Activated T-helper 1 cell treated with anti-CD3 and anti-CD28 coated beads, Interleukin-12 subunit alpha, Interleukin-12 subunit beta, Interleukin-2, Interleukin-4 antibody, amounts not matched to agents 30 ng/mL and 10 ng/mL and 1 ng/mL, durations not matched to agents 14 hours and 24 hours and 36 hours (primary cell): ENCODE measurements at places on chromosomes 16 and 17.

GRCh38 chr16:610513-611381 is 20.0 kb upstream of the WFIKKN1 start:
- no peak for DNase-seq

DNA sequence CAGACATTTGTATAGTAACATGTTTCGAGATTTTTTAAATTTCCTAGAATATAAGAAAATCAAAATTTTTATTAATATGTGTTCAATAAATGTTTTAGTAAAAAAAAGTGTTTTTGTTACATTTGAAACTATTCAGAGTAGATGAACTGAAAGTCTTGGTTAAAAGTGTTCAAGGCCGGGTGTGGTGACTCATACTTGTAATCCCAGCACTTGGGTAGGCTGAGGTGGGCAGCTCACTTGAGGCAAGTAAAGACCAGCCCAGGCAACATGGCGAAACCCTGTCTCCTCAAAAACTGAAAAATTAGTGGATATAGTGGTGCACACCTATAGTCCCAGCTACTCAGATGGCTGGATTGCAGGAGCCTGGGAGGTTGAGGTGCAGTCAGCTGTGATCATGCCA is 16.8 kb upstream of the PHKG2 start:
- no peak for DNase-seq

DNA sequence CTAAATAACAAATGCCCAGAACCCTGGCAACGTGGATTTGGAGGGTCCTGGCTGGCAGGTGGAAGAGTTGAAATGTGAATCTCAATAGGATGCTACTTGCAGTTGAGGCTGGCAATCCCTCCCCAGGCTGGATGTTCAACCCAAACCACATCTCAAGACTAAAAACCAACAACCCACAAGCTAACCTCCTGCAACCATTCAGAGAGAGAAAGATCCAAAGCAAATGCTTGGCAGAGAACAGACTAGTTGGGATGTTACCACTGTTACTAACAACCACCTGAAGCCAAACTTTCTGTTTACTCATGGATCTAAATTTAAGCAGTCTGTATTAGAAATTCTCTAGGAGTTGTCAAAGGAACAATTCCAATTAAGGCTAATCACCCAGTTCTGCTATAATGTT is 27.9 kb downstream of the SMG6 start:
- peak; percentile 34 for DNase-seq

DNA sequence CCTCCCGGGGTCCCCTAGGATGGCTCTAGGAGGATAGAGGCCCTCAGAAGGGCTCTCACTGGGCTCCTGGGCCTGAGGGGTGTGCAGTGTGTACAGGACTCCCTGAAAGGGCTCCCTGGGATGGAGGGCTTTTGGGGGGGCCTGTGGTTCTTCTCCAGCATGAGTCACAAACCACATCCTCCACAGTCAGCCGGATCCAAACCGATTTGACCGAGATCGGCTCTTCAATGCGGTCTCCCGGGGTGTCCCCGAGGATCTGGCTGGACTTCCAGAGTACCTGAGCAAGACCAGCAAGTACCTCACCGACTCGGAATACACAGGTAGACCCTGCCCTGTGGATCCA is 4.5 kb downstream of the TRPV2 start:
- DNase-seq, result peak; percentile 37

GRCh38 chr16:31331807-31332301 is 23.1 kb upstream of the ITGAX start:
- no peak for DNase-seq

DNA sequence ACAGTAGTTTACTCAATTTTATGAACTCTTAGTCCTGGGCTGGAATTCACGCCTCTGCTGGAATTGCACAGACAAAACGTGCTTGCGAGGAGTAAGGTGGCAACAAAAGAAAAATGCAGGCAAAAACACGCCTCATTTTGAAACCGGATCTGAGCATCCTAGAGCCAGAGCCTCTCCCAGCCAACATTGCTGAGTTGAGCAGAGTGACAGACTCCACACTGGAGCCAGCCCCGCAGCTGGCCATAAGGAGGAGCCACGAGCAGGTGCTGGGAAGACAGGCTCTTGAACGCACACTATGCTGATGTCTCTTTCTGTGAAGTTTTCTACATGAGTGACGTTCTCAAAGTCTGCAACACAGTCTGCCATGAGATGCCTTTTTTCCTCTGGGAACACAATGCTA is 14.6 kb upstream of the HSBP1 start:
- no peak for DNase-seq

DNA sequence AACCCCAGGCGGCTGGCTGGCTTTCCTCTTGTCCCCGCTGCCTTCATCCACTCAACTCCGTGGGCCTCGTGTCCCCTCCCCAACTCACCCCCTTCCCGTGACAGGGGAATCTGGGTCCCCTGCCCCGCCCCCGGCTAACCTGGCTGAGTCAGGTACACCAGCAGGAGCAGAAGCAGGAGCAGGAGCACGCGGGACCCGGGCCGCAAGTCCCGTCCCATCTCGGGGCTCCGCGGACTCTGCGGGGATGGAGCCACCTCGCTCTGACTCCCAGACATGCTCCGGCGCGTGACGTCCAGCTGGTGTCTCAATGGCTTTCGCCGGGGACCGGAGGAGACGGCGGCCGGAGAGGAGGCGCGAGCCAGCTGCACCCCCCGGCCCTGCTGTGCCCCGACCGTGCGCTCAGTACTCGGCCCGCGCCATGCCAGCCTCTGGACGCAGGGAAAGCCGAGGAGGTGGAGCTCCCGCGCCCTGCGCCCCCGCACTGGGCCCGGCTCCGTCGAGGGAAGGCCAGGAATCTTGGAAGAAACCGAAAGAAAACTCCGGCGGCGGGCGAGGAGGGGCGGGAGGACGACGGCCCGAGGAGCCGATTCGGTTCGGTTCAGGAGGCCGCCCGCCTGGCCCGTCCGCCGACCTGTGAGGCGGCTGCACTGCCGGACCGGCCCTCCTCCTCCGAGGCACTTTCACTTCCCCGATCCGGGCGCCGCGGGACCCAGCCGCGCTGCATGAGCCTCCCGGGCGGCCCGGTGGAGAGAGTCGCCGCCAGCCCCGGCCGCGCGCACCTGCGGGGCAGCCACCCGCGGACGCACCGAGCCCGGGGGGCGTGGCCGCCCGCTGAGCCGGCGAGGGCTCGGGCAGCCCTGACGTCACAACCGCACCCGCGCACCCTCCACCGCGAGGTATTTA is at the start of the genes CXCL16 and ZMYND15:
Gene CXCL16 (minus strand): TSS at position 807 of the 903 bp plus-strand sequence. CDS start 589 bp downstream, at position 218.
Gene ZMYND15 (plus strand): TSS at position 712 of the 903 bp plus-strand sequence. CDS start 716 bp downstream, outside the sequence.
- DNase-seq, result peak; percentile 48

DNA sequence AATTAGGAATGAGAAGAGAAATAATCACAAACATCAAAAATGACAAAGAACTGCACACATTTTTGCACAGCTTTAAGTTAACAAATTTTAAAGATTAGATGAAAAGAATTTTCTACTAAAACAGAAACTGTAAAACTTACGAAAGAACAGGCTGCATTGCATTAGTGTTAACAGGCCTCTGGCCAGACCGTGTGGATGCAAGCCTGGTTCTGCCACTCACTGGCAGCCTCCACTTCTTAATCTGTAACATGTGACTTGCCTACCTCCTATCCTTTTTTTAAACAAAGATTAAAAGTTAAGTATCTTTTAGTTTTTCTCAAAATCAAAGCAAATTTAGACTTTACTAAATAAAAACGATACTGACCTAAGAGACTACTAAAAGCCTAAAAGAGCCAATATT is 37.5 kb downstream of the CREBBP start:
- DNase-seq, result no peak

- no peak for DNase-seq
Measured at GRCh38 chr17:44760474-44761308, 1.9 kb downstream of the ADAM11 start.

GRCh38 chr16:77223184-77223583 is 24.0 kb downstream of the SYCE1L start:
- DNase-seq, result no peak

DNA sequence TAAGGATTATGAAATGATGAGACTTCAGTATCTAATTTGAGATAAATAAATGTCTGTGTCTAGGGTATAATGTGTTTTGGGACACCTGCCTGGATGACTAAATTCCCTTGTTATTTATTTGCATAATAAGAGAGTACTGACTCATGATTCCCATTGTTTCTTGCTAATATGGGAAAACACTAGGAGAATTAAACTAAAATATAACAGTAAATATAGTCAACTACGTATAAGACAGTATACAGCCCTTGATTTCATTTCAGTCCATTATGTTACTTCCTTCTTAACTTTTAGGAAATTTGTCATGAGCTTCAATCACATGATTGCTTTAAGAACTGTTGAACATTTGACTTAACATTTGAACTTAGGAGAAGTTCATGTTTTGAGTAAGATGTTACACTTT is 62.4 kb downstream of the VMP1 start:
- no peak for DNase-seq

GRCh38 chr16:74501484-74502478 is 80.5 kb upstream of the CLEC18B start:
- no peak for DNase-seq

- no peak for DNase-seq
Measured at GRCh38 chr16:24700549-24701392, 28.7 kb upstream of the TNRC6A start.

DNA sequence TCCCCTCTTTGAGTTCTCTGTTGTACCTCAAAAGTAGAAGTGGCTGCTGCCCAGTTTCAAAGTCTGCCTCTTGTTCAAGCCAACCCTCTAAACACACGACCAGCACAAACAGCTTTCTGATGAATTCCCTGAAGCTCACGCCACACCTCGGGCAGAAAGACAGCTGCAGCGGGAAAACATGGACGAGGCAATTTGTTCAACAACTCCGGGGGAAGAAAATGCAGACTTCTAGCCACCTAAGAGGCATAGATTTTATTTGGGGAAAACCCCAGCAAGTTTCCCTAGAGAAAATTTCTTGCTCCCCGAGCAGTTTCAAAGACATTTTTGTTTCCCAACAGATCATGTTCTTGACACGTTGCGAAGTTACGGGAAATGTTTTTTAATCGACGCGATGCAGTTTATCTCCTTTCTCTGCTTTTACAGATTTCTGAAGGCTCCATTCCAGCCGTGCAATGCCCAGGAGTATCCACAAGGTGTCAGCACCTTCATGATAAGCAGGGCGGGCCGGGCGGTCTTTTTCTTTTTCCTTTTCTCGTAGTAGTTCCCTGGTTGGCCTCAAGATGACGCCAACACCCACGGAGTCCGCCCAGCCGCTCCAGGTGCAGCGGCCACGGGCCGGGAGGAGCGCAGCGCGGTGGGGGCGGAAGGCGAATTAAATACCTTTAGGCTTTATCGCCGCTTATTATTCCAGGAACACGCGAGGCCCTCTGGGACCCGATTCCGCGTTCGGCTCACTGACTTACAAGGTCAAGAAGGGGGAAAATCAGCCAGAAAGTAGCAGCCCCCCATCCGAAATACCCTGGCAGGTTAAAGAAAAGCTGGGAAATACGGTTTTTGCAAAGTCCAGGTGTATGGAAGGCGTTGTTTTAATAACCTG is 2.9 kb upstream of the FOXC2 start:
- peak; percentile 81 for DNase-seq

DNA sequence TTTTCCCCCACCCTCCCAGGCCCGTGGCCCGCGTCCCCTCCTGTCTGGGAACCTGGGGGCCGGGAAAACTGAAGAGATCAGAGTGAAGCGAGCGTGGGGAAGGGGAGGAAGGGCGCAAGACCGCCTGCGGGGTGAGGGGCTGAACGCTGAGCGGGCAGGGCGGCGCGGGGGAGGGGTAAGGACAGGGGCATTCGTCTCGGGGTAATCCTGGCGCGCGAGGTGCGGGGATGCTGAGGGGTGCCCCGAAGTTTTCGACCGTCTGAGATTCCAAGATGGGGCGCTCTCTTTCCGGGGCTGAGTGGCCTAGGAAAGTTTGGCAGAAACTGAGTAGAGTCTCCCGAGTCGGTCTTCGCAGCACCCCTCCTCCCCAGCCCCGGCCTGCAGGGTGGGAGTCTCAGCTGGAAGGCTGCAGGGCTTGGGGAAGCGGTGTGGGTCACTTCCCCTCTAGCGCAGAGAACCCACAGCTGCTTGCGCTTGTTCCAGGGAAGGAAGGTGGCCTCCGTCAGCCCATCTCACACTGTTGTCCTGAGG is 555 bp downstream of the TTYH2 start:
- DNase-seq, result no peak

- no peak for DNase-seq
Measured at GRCh38 chr17:31931756-31932155, 5.1 kb upstream of the SUZ12 start.

DNA sequence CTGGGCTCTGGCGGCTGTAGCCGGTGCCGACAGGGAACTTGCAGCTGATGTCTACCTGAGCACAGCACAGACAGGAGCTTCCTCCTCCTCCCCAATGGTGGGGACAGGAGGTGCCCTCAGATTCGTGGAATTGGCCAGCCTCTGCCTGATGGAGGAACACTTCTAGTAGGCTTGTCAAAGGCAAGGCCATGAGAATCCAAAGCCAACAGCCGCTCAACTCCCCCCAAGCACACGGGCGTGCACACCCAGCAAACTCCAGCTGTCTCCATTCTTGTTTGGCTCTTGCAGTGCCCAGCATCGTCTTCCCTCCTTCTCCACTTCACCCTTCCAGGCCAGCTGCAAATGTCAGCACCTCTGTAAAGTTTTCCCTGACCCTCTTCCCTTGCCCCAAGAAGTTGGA is 35.1 kb downstream of the SCNN1G start:
- no peak for DNase-seq

GRCh38 chr16:53065461-53066061 is 10.8 kb downstream of the CHD9 start:
- no peak for DNase-seq

GRCh38 chr17:29383686-29384085 is 6.5 kb upstream of the TAOK1 start:
- DNase-seq, result no peak

- no peak for DNase-seq
Measured at GRCh38 chr16:69720822-69721430, 5.4 kb downstream of the NQO1 start.

- no peak for DNase-seq
Measured at GRCh38 chr17:6510321-6510977, 45.9 kb downstream of the PITPNM3 start.

- DNase-seq, result no peak
Measured at GRCh38 chr17:8019166-8019565, 16.8 kb downstream of the GUCY2D start.

- no peak for DNase-seq
Measured at GRCh38 chr17:68382582-68383085, 74.7 kb downstream of the WIPI1 start.

DNA sequence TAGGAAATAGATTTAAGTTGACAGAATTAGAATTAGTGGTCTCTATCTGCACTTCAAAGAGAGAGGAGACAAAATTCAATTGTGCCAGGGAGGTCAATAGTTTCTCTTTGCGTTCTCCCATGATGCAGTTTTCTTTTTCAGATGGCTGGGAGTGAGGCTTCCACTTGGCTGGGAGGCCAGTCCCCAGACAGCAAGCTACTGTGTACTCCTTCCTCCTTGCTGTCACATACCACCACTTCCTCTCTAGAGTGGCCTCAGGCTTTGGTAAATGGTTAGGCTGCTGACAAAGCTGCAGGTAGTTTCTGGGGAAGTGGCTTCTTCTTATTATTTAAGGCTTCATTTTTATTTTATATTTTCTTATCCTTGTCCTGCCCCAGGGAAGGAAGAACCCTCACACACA is 106.2 kb upstream of the HS3ST4 start:
- no peak for DNase-seq

DNA sequence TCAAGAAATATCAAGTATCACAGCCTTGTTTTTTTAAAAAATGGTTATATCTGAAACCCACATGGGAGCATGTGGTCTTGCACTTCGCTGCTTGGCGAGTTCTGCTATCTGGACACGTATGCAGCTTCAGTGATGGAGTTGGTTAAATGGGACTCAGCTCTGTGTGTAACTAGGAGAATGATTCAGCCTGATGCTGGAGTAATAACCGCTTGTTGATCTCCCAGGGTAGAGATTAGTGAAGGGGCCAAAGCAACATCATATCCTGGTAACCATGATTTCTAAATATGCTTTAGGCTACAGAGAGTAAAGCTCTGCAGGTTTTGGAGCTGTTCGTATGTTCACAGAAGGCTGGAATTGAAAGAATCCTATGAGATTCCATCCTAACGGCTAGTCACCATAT is 63.2 kb downstream of the IQCK start:
- DNase-seq, result no peak
